ENCODE measurements at places on chromosomes 1 and 21.
A peak's percentile ranks its signal among the peaks of the same experiment; 100 is the strongest.

DNA sequence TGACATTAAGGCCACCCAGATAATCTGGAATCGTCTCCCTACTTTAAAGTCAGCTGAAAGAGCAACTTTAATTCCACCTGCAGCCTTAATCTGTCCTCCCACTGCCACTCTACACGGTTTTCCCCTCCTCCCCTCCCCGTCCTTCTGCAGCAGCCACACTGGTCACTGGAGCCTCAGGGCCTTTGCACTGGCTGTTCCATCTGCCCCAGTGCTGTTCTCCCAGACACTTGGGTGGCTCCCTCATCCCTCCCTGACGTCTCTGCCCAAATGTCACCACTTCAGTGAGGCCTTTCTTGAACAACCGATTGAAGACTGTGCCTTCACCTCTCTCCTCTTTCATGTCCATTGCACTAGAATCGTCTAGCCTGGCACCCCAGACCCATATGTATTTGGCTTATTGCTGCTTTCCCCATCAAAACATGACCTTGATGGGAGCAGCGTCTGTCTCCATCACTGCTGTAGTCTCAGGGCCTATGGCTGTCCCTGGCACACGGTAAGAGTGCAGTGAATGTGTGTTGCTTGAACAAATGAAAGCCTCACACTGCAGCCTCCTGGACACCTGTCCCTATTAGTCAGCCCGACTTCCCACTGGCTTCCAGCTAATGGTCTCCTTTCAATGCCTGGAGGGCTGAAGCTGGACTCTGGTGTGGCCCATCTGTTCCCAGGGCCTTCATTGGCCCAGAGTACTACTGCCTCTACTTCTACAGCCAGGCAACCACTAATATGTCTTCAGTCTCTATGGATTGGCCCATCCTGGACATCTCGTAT lies 10.6 kb upstream of the PRDM16 start:
- DNase-seq: no peak

GRCh38 chr1:7651203-7651602 lies 119.9 kb upstream of the VAMP3 start:
- DNase-seq: no peak

GRCh38 chr21:31733551-31734149 lies 1.7 kb upstream of the SCAF4 start:
- DNase-seq: peak; percentile 54

DNA sequence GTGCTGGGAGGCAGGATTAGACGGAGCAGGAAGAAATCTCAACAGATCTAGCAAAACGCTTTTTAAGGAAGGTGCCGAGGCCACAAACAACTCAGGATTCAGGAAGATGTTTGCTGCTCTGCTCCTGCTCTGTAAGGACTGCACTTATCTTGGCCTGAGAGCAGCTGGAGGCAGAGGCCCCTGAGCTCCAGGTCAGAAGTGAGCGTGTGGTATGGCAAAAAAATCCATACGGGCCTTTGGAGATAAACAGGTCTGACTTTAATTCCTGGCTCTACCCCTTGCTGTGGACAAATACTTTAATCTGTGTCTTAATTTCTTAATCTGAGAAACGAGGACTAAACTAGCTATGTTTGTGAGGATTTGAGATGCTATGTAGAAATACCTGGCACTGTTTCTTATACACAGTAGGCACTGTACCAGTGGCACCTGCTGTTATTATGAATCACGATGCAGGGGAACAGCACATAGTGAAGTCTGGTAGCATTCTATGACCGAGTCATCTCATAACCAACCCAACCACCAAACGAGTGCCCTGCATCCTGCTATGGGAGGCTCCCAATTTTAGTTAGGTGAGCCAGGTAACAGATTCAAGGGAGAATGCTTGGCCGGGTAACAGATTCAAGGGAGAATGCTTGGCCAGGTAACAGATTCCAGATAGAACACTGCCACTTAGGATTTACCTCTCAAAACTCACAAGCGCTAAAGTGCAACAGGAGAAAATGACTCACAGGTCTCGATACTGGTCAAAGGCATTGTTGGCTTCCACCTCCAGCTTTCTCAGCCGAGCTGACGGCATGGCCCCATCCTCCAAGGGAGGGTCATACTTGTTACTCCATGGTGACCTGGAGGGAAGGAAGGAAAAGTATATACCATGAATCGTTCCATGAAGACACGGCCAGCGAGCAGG lies 65.9 kb downstream of the SLC66A1 start:
- no peak for DNase-seq

DNA sequence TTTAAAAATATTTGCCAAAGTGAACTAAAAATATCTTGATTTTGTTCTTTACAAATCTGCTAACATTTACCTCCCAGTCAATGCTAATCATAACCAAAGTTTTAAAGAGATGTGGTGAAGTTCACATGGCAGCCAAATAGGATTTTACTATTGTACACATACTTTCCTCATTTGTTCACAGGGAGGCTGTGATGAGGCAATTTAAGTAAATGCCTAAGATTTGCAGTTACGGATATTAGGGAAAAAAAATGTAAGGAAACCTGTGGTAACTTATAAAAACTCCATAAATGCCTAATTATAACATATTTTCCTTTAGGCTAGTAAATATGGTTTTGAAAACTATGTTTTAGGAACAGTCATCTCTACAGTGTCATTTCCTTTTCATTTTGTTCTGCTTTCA lies 32.4 kb downstream of the RGS5 start:
- DNase-seq: no peak

DNA sequence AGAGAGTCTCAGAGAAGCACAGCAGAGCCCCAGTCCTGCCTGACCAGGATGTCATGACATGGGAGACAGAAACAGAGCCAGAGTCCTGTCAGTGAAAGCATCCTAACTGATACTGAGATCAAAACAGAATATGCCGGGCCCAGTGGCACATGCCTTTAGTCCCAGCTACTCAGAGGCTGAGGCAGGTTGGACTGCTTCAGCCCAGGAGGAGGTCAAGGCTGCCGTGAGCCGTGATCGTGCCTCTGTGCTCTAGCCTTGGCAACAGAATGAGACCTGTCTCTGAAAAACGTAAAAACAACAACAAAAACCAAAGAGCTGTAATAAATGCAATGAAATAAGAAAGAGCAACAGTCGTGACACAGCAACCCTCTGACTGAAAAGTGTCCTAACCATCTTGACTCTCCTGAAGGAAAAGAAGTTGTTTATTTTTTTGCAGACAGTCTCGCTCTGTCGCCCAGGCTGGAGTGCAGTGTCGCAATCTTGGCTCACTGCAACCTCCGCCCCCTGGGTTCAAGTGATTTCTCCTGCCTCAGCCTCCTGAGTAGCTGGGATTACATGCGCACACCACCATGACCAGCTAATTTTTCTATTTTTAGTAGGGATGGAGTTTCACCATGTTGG lies 189.2 kb downstream of the SLC45A1 start:
- no peak for DNase-seq

DNA sequence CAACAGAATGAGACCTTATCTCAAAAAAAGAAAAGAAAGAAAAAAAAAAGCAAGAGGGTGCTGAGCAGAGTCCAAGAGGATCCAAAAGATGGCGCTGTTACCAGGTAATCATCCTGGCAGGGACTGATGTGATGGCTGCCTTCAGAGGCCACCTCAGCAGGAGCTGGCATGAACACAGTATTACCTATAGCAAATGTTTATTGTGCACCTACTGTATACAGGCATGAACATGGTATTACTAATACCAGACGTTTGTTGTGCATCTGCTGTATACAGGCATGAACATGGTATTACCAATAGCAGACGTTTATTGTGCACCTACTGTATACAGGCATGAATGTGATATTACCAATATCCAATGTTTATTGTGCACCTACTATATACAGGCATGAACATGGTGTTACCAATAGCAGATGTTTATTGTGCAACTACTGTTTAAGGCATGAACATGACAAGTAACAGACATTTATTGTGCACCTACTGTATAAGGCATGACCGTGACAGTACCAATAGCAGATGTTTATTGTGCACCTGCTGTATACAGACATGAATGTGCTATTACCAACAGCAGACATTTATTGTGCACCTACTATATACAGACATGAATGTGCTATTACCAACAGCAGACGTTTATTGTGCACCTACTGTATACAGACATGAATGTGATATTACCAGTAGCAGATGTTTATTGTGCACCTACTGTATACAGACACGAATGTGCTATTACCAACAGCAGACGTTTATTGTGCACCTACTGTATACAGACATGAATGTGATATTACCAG lies 115.1 kb upstream of the TMEM51 start:
- DNase-seq: peak; percentile 67

- no peak for DNase-seq
Observed at GRCh38 chr21:35352066-35352770, 303.1 kb upstream of the RUNX1 start.

Measured in hematopoietic multipotent progenitor cell treated with erythropoietin and hydrocortisone succinate and interleukin-3 and kit ligand, for 4 days (in vitro differentiated cells).